Stimulated activated CD8-positive, alpha-beta memory T cell treated with anti-CD3 and anti-CD28 coated beads, Interleukin-2, amount 100 ng/mL, for 1 hour (primary cell): ENCODE measurements at places on chromosomes 5 and 9.

DNA sequence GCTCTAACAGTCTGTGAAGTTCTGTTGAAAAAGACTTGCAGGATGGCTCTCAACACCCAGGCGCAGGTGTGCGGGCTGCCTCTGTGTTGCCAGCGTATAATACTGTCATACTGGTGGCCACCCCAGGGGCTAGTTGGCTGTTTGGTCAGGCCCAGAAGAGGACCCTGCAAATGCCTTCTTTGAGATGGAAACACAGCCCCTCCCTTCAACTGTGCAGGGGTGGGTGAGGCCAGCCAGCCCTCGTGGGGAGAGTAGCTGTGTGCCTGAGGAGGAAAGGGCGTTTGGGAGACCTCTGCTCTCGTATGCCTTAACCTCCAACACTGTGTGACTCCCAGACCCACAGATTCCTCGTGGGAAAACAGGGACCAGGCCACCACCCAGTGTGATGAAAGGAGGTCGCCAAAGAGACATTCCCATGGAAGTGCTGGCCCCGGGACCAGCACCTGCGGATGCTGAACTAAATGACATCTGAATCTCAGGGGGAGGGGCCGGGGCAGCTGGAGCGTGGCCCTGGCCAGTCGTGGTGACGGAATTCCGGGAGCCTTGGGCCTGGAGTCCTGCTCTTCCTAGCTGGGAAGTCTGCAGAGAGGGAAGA lies 11.3 kb upstream of the SCGB3A1 start:
- no peak for DNase-seq

DNA sequence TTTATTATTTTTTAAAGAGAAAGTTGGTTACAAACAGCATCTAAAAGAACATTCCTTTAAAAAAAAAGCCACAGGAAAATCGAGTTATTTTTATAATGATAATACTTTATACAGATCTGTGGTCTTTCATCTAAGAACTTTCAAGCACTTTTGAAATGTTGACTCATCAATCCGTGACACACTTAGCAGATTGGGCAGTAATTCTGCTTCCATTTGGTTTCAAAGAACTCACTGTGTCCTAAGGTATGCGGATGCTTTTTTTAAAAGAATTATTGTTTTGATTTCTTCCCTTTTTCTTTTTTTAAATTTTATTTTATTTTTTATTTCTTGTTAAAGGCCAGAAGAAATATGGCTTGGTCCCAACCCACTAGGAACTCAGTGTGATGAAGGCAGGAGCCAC lies 147.8 kb downstream of the AOPEP start:
- no peak for DNase-seq

DNA sequence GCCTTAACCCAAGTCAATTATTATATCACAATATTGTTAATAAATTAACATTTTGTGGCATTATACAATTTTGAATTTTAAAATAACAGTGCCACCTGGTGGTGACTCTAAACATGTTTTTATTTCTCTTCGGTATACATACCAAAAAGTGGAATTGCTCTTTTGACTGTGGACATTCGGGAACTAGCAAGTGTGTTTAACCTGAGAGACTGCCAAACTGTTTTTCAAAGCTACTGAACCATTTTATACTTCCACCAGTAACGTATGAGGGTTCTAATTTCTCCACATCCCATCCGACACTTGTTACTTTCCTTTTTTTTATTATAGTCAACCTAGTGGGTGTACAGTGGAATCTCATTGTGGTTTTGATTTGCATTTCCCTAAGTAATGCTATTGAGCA lies 18.3 kb upstream of the HSDL2 start:
- no peak for DNase-seq

GRCh38 chr9:68950689-68951088 lies 63.2 kb downstream of the PRKACG start:
- no peak for DNase-seq

- DNase-seq, result no peak
These were observed 138.6 kb downstream of the ENTREP1 start for GRCh38 chr9:69463497-69464068.

DNA sequence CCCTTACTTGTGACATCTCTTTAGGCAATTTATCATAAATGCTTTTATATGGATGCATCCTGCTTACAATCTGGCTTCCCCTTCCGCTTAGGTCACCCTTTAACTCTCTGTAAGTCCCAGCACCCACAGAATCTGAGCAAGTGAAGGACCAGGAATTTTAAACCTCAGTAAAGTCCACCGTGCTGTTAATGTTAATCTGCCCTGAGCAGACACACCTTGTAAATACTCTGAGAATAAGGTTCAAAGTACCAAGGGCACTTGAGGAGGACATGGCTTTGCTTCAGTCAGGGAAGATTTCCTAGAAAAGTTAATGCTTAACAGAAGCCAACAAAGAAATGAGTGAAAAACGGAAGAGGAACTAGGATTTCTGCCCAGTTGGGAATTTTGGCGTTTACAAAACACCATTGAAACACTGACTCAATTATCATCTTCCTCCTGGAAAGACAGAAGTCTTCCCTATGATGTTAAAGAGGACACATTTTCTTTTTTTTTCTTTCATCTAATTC lies 26.4 kb upstream of the TTC39B start:
- DNase-seq, result no peak

DNA sequence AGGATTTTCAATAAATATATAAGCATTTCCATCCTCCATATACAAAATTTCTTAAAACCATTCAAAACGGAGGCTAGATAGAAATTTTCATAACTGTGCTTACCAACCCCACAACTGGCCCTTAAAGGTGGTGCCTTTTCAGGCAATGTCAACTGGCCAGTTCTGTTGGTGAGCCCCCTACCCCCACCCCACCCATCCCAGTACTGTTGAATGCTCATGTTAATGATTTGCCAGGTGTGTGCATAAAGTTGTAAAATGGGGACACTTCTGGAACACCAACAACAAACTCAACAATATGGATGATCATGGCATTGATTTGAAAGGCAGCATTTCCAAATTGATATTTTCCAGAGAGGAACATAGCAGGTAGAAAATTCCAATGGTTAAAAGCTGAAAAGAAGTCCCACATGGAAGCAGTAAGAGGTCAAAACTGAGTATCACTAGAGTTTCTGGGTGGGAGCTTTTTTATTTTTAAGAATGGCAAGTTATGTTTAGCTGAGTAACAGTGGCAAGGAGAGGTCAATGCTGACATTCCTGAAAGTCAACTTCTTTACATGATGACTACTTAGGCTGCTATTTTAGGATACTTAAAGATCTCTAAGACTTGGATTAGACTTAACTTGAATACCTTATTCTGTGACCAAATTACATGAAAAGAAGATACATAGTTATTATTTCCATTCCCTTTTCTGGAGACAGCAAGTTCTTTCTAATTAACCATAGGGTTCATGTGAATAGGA lies 2.7 kb downstream of the LEAP2 start:
- DNase-seq, result no peak

GRCh38 chr5:96875791-96876291 lies 459 bp upstream of the ERAP2 start:
- no peak for DNase-seq

DNA sequence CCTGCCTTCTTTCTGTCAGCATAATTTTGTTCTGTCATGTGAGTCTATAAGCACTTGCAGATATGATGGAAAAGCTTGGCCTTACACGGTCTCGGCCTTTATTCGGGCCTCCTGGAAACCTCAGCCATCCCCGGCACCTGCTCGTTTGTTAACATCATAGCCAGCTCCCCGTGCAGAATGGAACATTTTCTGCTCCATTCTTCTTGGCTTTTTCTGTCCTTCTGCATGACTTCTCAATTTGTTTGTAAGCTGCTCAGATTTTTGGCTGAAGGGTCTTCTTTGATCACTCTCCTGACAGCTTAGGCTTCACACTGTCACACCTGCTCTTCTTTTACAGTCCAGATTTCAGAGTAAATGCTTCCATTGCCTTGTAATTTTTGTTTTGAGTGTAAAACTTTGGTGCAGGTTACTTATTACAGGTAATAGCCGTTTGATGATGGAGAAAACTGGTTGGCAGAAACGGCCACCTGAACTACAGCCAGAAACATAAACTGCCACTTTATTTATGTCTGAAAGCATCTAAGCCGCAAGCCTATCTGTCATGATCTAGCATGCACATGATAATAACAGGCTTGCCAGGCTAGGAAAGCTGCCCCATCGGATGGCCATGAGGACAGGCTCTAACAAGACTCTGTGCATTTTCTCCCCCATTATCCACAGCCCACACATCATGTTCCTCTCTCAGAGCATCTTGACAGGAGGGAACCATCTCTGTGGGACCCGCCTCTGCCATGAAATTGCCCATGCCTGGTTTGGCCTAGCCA lies 197.0 kb downstream of the AOPEP start:
- DNase-seq, result no peak

DNA sequence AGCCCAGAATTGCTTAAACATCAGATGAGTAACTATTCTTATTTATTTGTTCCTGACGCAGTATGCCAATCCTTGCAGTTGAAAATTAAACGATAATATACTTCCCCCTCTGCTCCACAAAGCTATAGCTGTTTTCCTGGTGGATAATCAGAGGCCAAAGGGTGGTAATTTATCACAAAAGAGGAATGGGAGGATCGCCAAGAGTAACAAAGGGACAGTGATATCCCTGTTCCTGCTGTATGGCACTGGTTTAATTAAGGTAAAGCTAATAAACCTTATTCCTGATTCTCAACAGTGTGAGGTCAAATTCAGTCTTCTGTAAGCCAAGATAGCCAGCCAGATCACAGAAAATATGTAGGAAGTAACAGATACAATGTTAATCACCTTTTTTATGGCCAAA lies 33.4 kb upstream of the PTGER4 start:
- no peak for DNase-seq

GRCh38 chr5:117590944-117591343 lies 1016.3 kb upstream of the SEMA6A start:
- no peak for DNase-seq

DNA sequence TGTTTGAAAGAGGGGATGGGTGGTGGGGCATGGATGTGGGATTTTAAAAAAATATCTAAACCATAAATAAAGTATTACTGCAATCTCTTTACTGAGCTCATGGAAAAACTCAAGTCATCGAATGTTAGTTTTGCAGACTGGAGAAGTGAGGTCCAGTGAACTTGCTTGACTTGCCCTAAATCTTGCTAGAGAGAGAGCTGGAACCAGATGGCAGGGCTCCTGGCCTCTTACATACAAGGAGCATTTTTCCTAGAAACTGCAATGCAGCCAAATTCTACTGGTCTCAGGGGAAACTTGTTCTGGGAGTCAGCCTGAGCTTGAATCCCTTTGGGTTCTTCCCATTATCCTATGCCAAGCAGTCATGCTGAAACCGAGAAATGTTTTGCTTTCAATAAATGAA lies 2.9 kb upstream of the TGFBI start:
- DNase-seq, result no peak

- DNase-seq, result no peak
These were observed 28.6 kb upstream of the EPB41L4B start for GRCh38 chr9:109349421-109349846.

DNA sequence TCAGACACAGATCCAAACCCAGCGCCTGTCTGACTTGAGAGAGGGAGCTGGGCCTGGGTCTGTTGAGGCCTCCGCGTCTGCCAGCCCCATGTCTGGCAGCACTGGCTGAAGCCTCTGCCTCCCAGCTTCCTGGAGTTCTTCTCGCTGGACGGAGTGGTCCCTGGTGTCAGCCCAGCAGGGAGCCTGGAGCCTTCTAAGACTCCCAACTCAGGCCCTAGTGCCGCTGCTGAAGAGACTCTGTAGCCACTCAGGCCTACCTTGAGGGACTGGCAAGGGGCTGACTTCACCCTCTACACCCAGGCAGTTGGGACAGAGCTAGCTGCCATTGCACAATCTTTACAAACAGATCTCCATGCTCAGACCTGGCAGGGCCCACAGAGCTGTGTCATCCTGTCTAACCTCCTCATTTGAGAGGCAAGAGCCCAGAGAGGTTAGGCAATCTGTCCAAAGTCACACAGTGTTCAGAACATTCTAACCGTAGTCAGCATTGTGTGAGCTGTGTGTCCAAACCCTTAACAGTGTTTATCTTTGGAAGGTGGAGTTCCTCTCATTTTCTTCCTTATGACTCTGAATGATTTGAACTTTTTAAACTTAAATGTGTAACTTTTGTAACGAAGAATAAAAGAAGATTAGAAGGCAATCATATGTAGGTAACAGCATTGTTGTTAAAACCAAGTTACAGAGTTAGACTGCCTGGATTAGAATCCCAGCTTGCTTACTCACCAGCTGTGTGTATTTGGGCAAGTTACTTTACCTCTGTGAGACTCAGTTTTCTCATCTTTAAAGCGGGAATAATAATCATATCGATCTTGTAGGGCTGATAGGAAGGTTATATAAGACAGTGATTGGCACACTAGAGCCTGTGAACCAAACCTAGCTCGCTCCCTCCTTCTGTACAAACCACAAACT lies 4.6 kb upstream of the DUSP1 start:
- DNase-seq, result no peak

DNA sequence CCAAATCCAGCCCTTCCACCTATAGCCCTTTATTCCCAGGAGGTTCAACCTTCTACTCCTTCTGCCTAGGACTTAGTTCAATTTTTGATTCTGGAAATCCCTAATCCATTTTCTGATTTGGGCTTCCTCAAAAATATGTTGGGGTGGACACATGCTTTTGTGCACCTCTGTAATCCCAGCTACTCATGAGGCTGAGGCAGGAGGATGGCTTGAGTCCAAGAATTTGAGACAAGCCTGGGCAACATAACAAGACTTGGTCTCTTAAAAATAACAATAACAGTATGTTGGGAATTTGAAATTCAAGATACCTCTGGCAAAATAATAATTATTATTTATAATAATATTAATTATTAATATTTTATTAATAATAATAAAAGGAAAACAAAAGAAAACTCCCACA lies 188.7 kb upstream of the TLE4 start:
- DNase-seq, result no peak

GRCh38 chr5:124460642-124461041 lies 285.8 kb downstream of the ZNF608 start:
- no peak for DNase-seq

GRCh38 chr9:108351571-108351970 lies 504.2 kb downstream of the ACTL7B start:
- DNase-seq, result no peak

DNA sequence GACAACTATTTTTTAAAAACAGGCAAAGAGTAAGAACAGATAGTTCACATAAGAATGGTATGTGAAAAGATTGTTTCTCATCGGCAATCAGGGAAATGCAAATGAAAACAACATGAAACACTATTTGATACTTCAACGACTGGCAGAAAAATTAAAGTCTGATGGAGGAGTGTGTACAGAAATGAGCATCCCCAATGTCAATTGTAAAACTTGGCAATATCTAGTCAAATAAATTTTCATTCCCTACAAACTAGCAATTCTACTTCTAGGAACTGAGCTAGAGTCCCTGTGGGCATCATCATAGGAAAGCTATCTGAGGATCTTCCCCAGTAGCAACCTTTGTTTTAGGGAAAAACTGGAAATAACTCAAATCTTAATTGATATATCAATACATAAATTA lies 29.0 kb upstream of the MAP3K1 start:
- DNase-seq, result no peak

- DNase-seq, result no peak
These were observed 361.4 kb upstream of the RPS23 start for GRCh38 chr5:82639393-82640144.

- no peak for DNase-seq
These were observed at the start of gene SLC1A3 for GRCh38 chr5:36606428-36607113. Gene SLC1A3, plus strand, starts transcription at chr5:36606606. Its CDS starts 1,818 bp downstream, at chr5:36608424.
